ENCODE measurements at places on chromosomes 16 and 17.

DNA sequence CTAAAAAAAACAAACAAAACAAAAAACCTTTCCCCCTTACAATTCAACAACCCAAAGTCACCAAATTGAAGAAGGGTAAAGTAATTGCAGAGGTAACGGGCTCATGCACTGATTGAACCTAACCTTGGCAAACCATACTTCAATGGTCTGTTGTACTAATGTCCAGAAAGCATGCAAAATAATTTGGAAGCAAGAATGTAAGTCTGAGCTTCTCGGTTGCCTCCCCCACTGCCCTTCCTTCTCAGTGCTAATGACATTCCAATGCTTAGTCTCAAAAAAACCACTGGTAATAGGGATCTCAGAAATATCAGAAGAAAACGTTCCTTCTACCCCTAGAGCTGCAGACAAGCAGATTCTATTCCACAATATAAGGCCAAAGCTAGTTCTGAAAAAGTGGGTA lies 15.8 kb downstream of the KRABD2 start:
- DNase-seq = no peak

GRCh38 chr16:82451449-82451848 lies 175.3 kb upstream of the CDH13 start:
- DNase-seq = no peak

DNA sequence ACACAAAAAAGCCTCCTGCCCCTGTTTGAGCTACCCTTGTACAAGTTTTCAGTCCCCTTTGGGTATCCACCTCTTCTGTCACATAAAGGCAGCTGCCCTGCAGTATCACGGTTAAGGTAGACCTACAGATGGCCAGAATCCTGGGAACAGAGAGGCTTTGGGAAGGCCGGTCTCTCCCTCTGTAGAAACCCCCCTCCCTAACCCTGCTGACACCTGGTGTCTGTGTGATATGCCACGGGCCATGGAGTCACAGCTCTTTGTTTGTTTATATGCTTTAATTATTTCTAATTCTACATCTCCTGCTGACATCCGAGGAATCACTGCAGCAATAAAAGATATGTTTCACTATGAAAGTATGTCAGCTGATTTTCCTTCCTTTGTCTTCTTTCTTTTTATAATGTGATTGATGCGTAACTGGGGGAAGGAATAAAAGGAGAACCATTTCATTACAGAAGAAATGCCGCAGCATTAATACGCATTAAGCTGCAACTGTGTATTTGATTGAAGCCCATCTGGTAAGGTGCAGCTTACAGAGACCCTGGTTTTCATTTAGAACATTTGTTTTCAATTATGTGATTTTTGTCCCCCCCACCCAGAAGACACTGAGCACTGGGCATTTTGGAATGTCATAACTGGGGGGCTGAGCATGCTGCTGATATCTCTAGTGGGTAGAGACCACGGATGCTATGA lies 142.1 kb downstream of the SLC39A11 start:
- no peak for DNase-seq

- no peak for DNase-seq
Observed at GRCh38 chr17:41071606-41072360, 6.1 kb upstream of the KRTAP2-4 start.

DNA sequence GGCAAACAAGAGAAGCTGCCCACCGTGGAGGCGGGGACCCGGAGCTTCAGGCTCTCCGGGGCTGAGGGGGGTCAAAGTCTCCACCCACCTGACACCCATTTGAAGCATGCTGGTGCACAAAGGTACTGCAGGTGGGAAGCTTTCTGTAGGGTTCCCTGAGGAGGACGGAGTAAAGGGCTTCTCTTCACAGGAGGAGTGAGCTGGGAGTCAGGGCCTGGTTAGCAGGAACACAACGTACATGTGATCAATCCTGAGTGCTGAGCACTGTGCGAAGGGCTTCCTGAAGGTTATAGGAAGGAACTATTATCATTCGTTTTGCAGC lies 252.9 kb upstream of the RPL38 start:
- no peak for DNase-seq

DNA sequence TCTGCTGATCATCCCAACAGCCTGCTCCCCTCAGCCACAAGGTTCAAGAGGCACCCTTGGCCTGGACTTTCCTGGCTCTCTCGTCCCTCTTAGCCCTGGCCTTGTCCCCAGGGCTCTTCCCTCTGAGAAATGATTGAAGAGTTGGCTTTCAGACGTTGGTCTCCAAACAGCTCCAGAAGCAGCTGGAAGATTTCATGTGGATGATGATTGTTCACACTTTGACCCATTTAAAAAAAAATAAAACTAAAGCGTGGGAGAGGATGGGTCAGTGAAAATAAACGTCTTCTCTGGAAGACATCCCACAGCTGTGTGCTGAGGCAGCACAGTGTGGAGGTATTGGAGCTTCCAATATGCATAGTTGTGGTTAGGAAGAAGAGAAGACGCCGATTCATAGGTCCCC lies 54.7 kb upstream of the CDH11 start:
- DNase-seq = peak; percentile 50

DNA sequence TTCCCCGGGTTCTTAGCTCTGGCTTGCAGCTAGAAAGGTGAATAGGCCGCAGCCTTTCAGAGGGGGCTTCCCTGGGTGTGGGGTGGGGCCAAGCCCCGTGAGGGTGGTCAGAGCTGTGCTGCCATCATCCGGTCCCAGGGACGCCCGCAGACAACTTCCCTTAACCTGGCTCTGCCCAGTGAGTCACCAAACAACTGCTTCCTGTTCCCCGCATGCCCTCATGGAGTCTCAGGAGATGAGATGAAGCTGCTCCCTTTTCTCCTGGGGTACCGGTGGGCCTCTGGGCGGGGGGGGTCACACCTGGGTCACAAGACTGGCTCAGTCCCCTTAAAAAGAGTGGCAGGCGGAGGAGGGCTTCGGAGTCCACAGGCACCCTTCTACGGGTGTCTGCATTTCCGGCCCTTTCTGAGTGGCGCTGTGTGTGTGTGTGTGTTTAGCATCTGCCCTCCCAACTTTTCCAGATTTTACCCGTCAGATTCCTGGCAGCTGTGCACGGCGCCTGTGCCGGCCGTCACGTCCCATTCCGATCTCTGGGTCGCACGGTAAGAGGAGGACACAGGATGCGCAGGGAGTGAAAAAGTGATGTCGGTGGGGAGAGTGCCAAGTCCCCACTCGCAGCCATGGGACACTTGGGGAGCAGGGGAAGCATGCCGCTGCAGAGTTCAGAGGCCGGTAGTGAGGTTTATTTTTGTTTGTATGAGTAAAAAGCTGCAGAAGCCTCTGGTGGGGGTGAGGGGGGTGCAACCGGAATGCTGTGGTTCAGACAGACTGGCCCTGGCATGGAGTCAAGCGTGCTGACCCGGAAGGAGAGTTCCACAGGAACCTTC lies 16.8 kb downstream of the HIC1 start:
- no peak for DNase-seq

GRCh38 chr16:68417711-68418301 lies 30.5 kb downstream of the SMPD3 start:
- DNase-seq = no peak

DNA sequence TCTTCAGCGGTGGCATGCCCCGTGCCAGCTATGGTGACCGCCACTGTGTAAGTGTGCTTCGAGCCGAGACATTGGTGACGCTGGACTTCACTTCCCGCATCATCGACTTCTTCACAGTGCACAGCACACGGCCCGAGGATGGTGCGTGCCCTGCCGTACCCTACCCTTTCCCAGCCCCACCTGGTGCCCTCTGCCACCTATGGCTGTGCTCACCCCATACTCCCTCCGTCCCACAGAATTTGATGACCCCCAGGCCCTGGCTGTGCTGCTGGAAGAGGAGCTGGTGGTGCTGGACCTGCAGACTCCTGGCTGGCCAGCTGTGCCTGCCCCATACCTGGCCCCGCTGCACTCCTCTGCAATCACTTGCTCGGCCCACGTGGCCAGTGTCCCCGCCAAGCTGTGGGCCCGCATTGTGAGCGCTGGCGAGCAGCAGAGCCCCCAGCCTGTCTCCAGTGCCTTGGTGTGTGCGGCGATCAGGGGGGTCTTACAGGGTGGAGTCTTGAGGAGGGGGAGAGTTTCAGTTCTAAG lies 9.5 kb downstream of the LLGL1 start:
- no peak for DNase-seq

DNA sequence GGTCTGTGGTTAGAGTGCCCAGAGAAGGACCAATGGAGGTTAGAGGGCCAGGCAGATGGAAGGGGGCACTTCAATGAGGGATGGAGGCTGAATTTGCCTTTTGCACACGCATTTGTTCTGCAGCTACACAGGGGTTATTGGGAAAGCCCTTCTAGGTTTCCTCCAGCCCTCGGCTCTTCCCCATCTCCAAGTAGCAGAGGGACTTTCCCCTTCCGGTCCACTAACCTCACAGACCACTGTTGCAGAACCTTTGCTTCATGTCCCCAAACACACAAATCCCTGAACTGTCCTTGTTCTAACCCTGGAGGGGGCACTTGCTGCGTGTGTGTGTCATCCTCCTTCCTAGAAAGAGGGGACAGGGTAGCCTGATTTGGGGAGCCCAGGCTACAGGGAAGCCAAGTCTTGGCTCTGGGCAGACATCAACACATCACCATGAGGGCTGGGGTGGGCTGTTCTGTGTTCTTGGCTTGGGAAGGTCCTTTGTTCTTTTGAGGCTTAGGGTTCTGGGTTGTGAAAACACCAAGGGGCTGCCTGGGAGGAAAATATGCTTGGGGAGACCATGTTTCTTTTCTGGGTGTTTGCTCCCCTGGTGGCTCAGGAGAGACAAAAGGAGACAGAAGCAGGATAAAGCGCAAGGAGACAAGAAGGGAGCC lies 7.3 kb upstream of the NR1D1 start:
- no peak for DNase-seq

GRCh38 chr17:7355053-7355452 lies at the start of gene TMEM95:
Gene TMEM95 (plus strand): TSS chr17:7355156. CDS start chr17:7355205, 49 bp downstream.
- no peak for DNase-seq

DNA sequence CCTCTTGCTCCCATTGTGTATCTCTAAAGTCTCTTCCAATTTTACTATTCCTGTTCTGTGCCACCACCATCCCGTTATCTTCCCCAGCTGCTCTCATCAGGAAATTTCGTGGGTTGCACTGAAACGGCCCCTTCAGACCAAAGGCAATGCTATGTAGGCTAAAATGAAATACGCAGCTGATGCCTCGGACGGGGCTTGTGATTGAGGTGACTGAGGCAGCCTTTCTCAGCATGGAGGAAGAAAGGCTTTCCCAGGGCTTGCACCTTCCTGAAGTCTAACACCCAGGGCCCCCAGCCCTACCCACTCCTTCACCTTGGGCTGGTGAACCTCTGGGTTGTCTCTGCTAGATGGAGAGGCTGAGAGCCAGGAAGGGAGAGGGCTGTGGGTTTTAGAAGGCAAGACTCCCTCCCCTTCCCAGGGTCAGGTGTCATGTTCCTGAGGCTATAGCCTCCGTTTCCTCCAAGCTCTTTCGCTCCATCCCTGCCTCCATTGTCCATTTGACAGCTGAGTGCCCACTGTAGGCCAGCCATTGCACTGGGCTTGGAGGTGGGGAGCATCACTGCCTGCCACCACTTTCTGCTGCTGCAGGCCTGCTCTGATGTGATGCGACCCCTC lies 7.8 kb downstream of the CCDC200 start:
- DNase-seq = no peak

DNA sequence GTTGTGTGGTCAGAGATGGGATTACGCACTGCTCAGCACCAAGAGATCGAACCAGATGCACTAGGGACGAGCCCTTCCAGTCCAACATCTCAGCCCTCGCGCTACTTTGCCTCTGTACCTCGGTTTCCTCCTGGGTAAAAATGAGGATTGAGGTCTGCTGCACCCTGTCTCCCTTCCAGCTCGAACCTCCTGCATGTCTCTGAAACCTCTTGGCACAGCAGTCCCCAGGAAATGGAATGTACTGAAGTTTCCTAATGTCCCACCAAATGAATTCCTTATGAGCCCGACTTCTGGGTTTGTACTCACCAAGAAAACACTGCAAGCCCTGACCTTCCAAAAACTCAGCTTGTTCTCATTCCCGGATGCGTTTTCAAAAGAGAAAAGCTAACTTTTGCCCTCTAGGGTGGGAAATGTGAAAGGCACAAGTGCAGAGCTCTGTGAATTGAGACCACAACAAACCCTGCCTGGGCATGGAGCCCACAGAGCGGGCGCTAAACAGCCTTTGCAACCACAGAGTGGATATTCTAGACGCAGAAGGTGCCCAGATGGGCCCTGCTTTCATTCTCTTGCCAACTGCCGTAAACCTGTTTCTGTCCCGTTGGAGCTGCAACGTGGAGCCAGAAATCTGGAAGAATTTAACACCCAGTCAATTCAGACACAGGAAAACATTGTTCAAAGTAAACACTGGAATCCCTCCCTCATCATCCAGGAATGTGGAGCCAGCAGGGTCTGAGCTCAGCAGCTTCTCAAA lies 10.3 kb downstream of the CDRT4 start:
- DNase-seq = peak; percentile 90
